ENCODE measurements at places on chromosomes 1 and 21.

DNA sequence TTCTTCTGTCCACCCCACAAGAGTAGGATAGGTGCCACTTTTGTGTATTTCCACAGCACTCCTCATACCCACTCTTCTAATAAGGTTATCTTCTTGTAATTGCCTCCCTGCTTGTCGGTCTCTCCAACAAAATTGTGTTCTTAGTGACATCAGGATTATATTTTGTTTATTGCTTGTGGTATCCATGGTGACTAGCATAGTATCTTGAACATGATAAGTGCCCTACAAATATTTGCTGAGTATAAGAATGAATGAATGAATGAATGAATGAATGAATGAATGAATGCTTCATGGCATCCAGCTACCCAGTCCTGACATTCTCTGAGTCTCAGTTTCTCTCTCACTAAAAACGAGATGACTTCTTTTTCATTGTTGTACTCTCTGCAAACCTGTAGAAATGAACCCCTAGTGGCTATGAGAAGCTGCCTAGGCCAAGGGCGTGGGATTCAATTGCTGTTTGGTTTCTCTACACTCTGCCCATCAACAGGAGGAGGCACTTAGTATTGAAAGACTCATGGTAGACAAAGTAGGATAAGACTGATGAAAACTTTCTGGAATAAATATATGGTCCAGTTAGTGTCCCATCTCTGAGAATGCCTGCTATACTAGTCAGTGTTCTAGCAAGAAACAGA lies 121.0 kb downstream of the TMEM53 start:
- DNase-seq, result no peak

GRCh38 chr21:35035581-35035980 lies 13.5 kb downstream of the RUNX1 start:
- DNase-seq, result no peak

DNA sequence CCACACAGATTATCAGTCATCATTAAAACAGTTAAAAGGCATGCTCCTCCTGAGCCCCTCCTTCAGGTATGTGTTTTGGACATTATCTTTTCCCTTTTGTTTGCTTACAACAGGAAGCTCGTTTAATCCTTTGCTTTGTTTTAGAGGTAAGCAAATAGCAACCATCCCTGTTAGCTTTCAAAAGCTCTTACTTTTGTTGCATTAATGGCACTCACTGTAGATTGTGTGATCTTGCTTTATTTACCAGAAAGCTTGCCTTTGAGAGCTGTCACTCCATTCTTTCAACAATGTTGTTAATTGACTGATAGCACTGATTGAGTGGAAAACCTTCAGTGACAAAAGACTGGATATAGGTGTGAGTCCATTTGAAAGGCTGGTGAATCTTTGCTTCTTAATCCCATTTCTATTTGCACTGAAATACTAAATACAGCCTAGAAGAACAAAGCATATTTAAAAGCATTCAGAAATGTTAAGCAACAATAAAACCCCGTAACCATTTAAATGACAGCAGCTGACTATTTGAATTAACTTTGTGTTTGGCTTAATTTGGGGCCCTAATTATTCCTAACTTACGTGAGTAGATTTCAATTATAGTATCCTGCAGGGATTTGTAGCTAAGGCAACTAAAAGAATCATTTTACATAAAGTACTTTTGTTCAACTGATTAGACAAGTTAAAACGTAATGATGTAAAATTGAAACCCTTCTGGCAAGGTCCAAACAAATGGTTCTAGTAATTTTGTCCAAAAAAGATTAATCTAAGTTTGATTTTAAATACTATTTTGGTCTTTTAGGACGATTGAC lies 48.3 kb downstream of the ADGRL2 start:
- DNase-seq, result no peak

DNA sequence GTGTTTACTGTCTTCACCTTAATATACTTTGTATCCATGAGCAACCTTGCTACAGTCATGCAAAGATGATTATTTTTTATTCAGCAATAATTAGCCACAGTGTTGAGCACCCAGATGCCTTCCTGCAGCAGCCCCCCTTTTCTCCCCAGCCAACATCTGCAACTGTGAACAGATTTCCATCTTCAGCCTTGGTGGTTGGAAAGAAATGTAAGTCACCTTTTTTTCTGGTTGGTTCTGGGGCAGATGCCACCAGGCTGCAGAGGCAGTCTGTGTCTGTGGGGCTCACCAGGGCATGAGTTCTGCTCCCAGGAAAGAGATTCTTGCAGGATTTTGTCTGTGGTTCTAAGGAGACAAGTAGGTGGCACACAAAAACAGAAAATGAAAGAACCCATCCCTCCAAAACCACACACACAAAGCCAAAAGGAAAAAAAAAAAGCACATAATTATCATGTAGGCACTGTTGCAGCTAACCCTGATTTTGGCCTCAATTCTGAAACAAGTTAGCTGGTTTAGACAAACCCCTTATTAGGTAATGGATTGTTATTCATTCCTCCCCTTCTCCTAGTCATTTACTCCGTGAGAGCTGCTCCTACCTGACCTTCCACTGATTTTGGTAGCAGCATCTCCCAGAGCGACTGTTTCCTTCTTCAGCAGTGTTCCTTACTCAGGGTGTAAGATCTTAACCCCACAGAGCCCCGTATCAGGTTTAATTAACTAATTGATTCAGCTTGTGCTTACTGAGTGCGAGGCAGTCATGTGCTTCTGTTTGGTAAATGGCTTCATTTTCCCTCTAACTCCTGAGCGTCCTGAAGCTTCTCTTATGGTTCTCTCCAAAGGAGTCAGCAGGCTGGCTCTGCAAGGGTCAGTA lies 36.5 kb downstream of the GALNT2 start:
- DNase-seq, result no peak

GRCh38 chr1:237492359-237492758 lies 398.4 kb downstream of the ZP4 start:
- DNase-seq, result no peak

DNA sequence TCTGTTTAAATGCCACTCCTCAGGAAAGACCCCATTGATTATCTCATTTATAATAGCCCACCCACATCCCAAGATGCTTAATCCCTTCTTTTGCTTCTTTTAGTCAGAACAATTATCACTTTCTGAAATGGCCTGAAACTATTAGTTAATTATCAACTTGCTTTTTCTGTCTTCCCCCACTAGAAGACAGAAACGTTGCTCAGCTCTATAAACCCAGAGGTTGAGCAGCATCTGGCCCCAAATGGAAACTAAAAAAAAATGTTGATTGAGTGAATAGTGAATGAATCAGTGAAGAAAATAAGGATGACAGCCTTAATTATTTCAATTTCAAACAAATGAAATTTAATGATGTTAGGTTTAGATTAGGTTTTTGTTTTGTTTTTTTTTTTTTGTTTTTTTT lies 38.2 kb upstream of the PIGC start:
- no peak for DNase-seq

DNA sequence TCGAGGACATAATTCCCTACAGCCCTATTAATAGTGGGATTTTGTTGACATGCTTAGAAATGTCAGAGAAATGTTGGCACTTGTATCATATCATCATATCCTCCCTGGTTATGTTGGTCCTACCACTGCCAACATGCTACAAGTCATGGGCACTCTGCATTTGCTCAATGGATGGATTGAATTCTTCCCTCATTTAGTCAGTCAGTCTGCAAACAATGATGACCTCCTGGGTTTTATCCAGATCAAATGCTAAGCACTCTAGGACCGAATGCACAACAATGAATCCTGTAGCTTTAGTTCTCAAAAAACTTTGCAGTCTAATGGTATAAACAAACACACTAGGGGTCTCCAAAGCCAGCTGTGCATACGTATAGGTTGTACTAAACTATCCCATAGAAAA lies 357.2 kb upstream of the DPYD start:
- no peak for DNase-seq

DNA sequence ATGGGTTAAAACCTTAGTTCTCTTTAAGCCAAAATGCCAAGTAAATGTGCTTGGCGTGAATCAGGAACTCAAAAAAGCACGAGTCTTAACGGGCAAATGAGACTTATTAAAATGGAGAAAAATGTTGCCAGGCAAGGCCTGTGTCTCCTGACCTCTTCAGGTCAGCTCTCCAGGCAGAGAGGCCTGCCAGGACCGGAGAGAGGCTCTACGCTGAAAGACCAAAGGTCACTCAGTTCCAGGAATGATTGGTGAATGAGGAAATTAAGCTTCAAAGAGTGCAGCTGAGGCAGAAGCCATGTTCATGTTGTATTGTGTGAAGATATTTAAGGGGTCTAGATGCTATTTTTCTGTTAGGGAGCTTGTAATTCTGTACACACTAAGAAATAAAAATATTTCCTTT lies 66.6 kb downstream of the SPAG17 start:
- DNase-seq, result no peak

GRCh38 chr1:64060611-64061302 lies 142.7 kb upstream of the UBE2U start:
- no peak for DNase-seq

DNA sequence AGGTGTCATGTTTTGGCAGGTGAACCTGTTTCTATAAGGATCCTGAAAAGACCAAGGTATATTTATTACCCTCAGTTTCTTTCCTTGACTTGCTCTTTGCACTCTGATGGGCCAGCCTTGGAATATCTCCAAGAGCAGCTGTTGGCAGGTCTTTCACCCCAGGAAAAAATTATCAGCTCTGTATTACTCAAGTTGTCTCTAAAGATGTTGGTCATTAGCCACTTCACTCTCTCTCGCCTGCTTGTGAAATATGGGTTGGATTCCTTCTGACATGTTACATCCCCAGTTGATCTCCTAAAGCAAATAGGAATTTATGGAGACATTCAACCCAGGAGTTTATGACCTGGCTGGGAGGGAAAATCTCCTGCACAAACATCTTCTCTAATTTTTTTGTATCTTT lies 85.9 kb downstream of the KCNJ15 start:
- no peak for DNase-seq

DNA sequence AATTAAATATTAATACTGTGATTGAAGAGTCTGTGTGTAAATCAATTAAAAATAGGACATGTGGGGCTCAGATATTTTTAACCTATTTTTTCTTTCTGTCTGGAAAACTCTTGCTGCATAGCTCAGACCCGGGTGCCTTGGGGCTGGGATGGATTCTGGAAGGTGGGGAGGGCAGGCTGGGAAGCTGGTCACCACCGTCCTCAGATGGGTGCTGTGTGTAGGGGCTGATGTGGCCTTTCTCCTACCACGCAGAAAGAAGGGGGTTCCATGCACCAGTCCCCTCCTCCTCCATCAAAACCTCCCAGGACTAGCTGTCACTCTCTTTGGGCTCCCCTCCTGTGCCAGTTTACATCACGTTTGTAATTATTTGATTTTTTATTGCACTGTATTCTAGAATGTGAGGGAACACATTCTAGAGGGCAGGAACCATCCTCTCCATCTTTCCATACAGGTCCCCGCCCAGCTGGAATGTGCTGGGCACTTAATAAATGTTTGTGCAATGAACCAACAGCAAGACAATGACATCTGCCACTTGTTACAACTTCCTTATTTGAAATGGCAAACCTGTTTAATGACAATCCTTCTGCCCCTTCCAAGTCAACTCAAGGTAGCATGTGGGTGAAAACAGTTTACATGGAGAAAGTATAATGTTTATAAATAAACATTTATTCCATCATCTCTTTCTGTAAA lies 104.3 kb downstream of the EDEM3 start:
- no peak for DNase-seq

DNA sequence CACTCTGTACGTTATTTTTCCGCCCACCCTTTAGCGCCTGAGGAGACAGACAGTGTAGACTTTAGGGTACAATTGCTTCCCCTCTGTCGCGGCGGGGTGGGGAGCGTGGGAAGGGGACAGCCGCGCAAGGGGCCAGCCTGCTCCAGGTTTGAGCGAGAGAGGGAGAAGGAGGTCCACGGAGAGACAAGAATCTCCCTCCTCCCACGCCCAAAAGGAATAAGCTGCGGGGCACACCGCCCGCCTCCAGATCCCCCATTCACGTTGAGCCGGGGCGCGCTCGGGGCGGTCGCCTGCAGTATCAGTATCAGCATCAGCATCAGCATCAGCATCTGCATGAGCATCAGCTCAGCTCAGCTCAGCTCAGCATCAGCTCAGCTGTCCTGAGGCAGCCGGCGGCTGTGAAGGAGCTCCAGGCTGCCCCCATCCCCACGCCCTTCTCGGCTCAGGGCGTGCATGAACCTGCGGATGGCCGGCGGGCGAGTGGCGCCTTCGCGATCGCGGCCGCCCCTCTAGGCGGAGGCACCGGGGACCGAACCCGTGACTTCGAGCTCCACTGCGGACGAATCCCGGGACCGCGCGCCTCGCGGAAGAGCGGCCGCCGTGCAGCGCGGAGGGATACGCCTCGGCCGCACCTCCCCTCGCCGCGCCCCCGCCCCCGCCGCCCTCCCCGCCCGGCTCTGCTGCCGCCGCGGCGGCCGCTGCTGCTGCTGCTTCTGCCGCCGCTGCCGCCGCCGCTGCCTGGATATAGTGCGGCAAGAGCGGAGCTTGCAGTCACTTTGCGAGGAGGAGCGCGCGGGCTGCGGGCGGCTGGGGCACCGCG lies at the start of gene NCAM2:
Gene NCAM2 (plus strand): TSS at position 774 of the 820 bp plus-strand sequence.
- DNase-seq, result peak; percentile 16

- no peak for DNase-seq
These were observed 14.6 kb upstream of the PADI1 start for GRCh38 chr1:17190010-17190995.

DNA sequence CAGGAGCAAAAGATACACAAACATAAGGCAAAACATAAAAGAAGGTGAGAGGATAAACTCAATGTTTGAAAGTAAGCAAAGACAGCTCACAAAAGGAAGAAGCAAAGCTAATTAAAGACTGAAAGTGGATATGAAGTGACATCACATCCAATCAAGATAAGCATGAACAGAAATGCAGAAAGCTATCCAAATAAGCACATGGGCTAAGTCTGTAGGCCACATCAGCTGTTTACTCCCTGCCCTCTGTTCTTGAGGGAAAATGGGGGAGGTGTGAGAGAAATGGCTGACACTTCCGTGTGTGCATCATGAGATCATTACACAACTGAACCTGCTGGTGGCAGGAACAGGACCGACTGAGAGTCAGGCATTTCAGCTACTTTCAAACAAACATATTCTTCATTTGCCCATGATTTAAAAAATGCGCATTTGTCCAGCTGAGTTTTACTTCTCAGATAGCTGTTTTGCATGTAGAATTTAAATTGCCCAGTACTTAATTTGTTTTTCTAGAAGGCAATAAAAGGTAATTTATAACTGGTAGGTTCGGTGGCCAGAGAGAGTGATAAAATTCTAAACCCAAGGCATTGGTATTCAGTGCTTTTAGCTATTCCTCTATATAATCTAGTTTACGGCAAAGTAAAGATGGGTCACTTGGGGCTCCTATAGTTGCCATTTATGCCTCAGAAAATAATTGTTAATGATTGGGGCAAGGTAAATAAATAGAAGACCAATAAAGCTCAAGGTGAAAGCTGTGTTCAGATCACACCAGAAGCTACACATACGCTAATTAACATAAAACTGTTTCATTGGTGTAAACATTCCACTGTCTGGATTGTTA lies 27.2 kb upstream of the MAN1A2 start:
- DNase-seq, result no peak

DNA sequence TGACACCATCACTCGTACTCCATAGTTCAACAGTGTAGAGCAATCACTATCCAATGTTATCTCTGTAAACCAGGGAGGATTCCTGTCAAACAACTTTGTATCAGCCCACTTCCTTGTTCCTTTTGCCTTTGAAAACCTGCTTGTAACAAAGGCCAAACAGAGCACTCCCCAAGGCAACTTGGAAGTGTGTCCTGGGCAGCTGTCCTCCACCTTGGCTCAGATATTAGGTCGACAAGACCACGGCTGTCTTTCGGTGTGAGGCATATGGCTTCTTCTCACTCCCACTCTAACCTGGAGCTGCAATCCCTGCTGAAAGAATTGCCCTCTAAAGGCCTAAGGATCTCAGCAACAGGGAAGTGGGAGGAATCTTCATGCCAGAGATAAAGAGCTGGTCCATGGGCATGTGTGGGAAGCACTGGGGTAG lies 66.7 kb downstream of the ITPKB start:
- no peak for DNase-seq

- no peak for DNase-seq
These were observed 24.6 kb upstream of the FCRL3 start for GRCh38 chr1:157725221-157725577.
